ENCODE measurements at places on chromosomes 7 and 10.

GRCh38 chr7:33050535-33051318 is 11.8 kb downstream of the NT5C3A start:
- peak; percentile 77 for DNase-seq

DNA sequence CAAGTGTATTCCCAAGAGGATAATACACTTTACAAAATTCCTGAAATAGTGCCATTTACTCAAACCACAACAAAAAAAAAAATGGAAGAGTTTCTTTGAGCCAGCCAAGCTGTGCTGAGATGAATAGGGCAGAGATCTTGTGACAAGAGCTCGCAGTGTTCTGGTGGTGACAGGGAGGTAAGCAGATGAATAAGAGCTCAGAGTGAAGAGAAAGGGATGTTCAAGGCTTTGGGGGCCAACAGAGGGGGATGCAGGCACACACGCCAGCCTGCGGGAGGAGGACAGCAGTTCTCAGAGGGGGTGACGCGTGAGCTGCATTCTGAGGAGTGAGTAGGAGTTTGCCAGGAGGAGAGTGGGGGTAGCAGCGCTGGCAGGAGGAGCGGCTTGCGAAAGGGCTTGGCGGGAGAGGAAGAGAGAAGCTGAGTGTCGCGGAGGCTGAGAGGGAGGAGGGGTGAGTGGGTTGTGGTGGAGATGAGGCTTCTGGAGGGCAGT is 194.4 kb upstream of the IMMP2L start:
- no peak for DNase-seq

GRCh38 chr7:134368851-134369544 is 52.3 kb upstream of the SLC35B4 start:
- no peak for DNase-seq

- peak; percentile 35 for DNase-seq
Observed at GRCh38 chr10:30783939-30784501, 154.5 kb upstream of the LYZL2 start.

- no peak for DNase-seq
Observed at GRCh38 chr10:75508814-75509306, 77.4 kb downstream of the LRMDA start.

- DNase-seq: no peak
Observed at GRCh38 chr7:115097175-115097671, 175.3 kb downstream of the MDFIC start.

DNA sequence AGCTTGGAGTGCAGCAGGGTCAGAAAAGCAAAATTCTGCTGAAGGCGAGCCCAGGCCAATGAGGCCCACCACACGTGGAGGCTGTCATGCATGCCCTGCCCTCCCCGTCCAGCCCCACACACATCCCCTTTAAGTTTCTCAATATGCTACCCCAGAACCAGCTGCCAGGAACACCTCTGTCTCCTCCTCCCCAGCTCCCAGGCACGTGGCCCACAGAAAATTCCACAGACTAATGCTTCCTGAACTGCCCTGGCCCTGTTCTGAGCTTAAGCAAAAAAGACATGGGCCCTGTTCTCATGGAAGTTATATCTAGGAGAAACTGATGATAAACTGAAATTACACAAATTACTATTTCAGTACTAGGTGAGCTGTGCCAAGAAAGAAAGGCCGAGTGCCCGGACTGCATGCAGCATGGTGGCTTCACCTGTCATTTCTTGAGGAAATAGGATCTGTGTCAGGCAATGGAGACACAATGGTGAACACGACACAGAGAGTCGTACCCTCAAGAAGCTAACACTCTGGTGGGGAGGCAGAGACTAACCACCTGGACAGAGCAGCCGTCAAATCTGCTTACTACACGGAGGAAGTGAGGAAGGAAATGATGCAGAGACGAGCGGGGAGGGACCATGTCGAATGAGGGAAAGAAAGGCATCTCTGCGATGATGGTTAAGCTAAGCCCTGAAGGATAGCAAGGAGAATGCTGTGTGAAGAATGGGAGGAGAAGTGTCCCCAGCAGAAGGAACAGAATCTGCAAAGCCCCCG is 44.5 kb downstream of the PODXL start:
- no peak for DNase-seq

- no peak for DNase-seq
Observed at GRCh38 chr7:90239050-90239449, 5.9 kb upstream of the CFAP69 start.

All from T47D (cell line).